Epithelial cell of prostate (primary cell): ENCODE measurements at places on chromosomes 7 and 10.
A peak's percentile ranks its signal among the peaks of the same experiment; 100 is the strongest.

DNA sequence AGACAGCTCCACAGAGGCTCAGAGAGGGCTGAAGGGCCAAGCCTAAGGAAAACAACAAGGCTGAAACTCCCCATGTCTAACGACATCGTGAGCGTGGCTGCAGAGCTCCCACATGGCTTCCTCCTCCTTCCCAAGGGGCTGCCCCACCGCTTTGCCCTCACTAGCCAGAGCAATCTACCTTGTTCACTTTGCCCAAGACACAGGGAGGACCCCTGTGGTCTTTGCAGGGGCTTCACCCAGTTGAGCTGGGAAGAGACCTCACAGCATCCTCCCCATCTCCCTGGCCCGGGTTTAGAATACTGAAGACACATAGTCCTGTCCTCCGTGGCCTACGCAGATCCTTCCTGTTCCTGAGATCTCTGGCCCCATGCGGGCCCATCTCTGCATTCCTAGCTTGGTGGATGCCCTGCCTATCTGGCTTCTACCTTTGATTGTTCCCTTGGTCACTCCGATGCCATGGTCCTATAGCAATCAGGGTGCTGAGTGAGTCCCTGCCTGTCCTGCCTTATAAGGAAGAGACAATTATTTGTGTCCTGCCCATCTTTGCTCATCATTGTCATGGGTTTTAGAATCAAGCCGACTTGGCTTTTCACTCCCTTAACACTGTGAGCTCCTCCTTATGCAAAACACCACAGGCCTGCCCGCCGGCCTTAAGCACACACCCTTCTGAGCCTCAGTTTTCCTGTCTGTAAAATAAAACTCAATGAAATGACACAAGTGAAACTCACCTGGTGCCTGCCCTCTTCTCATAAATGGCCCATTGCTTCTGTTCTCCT lies 73.2 kb downstream of the PARP12 start:
- DNase-seq = no peak

GRCh38 chr7:121609208-121609607 lies 213.1 kb upstream of the FAM3C start:
- DNase-seq = no peak

GRCh38 chr7:128407233-128407589 lies 2.6 kb downstream of the IMPDH1 start:
- no peak for DNase-seq

DNA sequence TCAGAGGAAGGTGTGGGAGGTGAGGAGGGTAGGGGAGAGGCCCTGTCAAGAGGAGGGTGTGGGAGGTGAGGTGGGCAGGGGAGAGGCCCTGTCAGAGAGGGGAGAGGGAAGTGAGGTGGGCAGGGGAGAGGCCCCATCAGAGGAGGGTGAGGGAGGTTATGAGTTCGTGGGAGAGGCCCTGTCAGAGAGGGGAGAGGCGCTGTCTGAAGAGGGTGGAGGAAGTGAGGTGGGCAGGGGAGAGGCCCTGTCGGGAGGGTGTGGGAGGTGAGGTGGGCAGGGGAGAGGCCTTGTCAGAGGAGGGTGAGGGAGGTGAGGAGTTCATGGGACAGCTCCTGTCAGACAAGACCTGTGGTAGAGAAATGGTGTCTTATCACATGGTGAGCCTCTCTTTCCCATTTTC lies 74.4 kb downstream of the INPP5A start:
- DNase-seq = no peak

GRCh38 chr7:127997226-127997922 lies 33.9 kb downstream of the LRRC4 start:
- no peak for DNase-seq

DNA sequence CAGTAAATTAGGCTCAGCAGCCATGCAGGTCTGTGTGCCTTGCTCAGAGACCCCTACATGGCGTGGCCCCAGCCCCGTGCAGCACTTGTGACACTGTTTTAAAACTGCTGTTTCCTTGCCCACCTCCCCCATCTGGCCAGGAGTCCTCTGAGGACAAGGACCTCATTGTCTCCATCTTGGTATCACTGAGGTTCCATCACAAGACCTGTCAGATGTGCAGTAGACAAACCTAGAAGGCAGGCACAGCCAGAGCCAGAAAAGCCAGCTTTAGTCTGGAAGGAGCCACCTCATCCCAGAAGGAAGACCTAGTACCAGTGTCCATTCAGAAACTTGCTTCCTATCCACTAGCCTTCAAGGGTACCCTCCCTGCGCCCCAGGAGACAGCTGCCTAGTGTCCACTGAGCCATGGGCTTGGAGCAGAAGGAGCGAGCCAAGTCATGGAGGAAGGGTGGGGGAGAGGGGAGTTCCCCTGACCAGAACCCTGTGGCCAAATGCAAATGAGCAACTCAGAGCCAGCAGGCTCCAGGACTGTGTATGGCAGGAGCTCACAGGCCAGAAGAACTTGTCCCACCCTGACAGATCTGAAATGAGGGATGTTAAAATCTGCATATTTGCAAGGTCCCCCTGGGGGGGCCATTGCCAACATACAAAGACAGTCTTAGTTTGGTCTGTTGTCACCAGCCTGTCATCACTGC lies 176.1 kb downstream of the SH3PXD2A start:
- DNase-seq = no peak

DNA sequence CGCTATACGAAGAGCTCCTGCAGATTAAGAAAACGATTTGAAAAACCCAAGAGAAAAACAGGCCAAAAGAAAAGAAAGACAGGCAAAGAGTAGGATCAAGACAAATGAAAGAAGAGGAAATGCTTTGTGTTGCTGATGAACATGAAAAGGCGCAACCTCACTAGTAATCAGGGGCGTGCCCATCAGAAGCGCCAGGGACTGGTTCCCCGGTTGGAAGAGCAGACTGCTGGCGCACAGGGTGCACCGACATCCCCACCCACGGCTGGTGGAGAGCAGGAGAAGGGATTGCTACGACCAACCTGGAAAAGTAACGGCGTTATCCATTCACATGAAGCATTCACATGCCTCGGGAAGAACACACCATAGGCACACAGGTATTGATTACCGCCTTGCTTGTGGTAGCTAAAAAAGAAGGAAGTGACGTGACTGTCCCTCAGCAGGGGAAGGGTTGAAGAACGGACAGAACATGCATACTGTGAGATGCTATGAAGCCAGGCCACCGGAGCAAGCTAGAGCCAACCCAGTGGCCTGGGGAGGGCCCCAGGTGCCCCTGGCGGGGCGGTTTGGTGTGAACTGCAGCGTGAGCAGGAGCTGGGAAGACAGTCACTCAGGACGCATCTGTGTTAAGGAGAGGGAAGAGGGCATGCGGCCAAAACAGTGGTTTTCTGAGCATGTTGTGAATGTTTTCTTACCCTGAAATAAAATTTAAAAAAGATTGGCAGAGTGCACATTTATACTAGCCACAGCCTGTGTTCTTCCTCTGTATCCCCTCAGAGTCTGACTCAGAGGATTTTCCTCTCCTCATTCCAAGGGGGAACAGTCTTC lies 18.3 kb downstream of the AGAP3 start:
- no peak for DNase-seq

- peak; percentile 31 for DNase-seq
These were observed 179.3 kb downstream of the WNT2 start for GRCh38 chr7:117143580-117143979.

DNA sequence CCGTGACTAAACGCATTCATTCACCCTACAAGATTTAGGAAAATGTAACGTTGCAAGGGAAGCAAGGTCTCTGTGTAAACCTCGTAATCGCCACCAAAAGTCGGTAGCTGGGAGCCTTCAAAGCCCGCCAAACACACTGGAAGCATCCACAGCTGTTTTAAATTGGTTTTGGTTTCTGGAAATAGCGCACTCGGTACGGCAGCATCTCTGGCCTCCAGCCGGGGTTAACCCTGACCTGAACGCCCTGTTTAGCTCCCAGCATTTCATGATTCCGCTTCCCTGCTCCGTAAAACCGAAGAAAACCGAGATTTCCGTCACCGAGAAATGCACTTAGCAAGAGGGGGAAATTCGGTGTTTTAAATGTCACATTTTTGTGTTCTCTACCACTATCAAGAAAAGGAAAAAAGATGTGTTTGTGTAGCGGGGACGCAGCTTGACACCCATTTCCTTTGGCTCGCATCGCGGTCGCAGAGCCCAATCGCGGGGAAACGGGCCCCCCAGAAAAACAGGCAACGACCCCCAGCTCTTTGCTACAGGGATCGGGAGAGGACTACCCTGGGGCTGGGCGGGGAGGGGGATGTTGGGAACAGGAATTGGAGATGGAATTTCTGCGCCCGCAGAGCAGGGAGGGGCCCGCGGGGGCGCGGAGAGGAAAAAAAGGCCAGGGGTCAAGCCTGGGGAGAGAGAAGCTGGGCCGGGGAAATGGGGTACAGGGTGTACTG lies 646 bp downstream of the SGCE start:
- no peak for DNase-seq

- no peak for DNase-seq
These were observed 77.4 kb downstream of the HTR7 start for GRCh38 chr10:90780488-90780887.
